Breast epithelium (tissue), 4 donors: ENCODE measurements at places on chromosomes 16 and 17. TPM values are rescaled to one million over a fixed set of nuclear protein-coding genes. Genes with fewer than 3 reads are reported as not detected.

DNA sequence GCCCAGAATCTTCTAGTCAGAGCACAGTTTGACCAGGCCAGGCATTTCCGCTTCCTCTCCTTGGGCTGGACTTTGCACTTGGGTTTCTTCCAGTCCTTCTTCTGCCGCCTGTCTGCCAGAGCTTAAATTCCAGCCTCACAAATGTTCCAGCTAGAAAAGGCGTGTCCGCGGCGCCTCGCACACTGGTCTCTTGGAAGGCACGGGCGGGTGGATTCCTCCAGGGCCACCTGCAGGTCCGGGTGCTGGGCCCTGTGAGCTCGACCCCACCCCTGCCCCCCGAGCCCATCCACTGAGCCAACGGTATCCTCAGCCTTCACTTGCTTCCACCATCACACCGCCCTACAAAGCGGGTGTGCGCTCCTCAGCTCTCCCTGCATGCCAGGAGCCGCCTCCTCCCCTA lies 2026.5 kb downstream of the TP53TG3F start:
- no peaks in the 10 kb centered on the region for H3K36me3 ChIP-seq
- no peaks in the 10 kb centered on the region for H3K4me1 ChIP-seq

- H3K4me1 ChIP-seq, result no peaks in the 10 kb centered on the region
- no peak overlapping the region for H3K27ac ChIP-seq
- H3K27me3 ChIP-seq, result no peaks in the 10 kb centered on the region
- peaks cover 4% of the 10 kb centered on the region for H3K36me3 ChIP-seq
- DNase-seq, result no peak
These were observed 40.4 kb downstream of the CFDP1 start for GRCh38 chr16:75392906-75393305.

GRCh38 chr17:57953705-57954396 lies 1.4 kb downstream of the CUEDC1 start:
- peak overlapping the region; percentile 97 for H3K4me3 ChIP-seq
- H3K27ac ChIP-seq, result peak overlapping the region; percentile 98
- DNase-seq, result peak; percentile 35
- no peaks in the 10 kb centered on the region for H3K36me3 ChIP-seq

- no peak overlapping the region for H3K4me3 ChIP-seq
- no peaks in the 10 kb centered on the region for H3K4me1 ChIP-seq
- H3K36me3 ChIP-seq, result no peaks in the 10 kb centered on the region
- no peak for DNase-seq
- H3K27ac ChIP-seq, result peak overlapping the region; percentile 20
These were observed 6.0 kb upstream of the CDC42EP4 start for GRCh38 chr17:73317513-73318426.

FZD2 gene
- total RNA-seq, result 3.6 TPM
